Eye (tissue), 1 donor: ENCODE measurements at places on chromosomes 6 and 20.

DNA sequence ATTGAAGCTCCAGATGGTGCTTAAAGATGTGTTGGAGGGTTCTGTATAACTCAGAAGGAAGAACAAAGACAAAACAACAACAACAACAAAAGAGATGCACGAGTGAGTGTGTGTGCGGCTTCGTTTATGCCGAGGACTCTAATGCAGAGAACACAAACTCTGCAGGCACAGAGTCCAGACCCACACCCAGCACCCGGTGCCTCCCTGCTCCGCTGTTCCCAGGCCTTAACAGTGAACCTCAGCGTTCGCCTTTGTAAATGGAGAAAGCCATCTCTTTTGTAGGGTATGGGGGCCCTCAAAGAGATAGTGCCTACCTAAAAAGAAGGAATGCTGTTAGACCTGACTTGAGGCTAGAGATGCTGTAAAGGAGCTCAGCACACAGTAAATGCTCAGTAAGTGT is 243.3 kb downstream of the ERMARD start:
- no peak for DNase-seq

DNA sequence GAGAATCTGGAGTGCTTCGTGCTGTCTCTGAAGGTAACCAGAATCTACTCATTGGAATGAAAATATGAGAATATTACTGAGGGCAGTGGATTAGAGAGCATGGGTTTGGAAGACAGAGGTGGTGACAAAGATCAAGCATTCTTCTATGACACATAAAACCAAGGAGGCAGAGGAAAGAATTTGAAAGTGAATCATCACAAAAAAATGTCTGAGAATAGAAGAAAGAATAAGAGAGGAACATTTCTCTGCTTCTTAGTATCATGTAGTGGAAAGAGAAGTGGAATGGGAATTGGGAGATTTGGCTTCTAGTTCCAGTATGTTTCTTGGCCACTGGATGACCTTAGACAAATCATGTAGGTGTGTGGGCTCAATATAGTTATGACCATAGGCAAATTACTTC is 474.0 kb downstream of the TFAP2B start:
- no peak for DNase-seq

- peak; percentile 89 for DNase-seq
Observed at GRCh38 chr6:111087106-111087835, at the start of gene SLC16A10. Gene SLC16A10, plus strand, starts transcription at chr6:111087503. Its CDS starts 250 bp downstream, at chr6:111087753.

DNA sequence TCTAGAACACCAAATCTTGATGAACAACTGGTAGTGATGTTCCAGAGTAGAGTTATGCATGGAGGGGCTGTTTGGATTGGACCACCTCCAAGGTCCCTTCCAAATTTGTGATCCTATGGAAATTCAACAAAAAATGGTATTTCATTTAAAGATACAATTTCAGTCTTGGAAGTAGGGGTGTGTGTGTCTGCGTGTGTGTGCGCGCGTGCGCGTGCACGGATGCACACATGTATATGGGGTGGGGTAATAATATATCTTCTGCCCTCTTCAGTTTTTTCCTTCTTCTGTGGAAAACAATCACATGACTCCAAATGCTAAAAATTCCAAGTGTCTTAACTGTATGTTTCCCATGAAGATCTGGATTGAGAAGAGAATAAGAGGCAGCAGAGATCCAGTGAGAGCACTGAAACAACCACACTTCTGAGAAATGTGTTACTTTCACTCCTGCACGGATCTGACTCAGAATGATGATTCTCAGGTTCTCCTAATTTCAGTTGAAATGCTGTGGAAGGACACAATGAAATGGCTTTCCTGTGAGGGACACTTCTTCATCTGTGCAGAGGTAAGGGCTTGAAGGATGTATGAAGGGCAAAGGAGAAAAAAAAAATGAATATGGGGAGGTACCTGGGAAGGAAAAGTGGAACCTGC is 10.6 kb upstream of the IL17F start:
- no peak for DNase-seq
